ENCODE measurements at places on chromosomes 12 and 14.

DNA sequence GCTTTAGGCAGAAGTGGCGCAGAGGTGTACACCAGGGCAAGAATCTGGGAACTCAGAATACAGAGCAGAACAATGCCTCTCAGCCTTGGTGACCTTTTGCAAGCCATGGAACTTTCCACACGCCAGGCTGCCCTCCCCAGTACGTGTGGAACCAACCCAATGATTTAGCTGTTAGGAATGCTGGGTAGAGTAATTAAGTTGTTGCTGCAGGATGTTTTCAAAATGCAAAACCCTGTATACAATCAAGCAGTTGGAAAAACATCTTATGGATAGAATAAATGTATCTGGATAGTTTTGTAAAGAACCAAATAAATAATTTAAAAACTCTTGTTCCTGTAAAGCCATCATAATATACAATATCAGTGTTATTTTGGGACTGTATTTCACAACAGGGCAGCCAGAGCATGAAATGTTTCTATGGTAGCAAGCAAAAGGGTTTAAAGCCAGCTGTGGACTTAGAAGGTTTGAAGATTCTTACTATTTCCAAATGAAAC is 19.4 kb downstream of the PPP1R36 start:
- no peak for DNase-seq

DNA sequence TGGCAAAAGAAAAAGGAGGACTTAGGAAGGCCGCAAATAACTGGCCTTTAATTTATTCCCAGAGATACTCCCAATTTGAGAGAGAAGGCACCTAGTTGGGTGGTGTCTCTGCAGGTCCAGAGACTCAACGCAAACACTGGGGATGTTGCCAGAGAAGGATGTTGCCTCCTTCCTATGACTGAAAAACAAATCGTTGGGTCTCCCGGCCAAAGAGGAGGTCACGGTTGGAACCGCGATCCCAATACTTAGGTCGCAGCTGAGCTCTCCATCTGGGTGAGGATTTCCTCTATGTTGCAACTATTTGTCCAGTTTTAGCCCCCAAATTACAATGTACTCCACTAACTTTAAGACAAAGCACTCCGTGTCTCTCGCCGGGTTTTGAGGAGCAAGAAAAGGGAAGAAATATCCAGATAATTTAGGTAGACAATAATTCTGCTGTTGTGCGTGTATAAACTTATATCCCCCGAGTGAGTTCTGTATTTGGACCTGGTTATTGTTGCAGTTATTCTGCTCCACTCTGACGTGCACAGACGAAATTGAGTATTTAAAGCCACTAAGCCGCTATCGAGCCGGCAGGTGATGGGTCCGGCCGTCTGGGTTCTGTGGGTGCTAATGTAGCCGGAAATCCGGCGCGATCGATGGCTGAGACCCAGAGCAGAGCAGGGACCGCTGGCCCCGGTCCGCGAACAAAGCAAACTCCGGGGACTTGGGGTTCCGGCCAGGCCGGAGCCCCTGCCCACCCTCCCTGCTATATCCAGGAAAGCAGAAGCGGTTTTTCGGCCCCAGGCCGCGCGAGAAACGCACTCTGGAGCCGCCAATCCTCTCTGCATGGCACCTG is 5.7 kb downstream of the HOXC12 start:
- no peak for DNase-seq

- DNase-seq = no peak
These were observed 8.6 kb upstream of the ASB2 start for GRCh38 chr14:93984987-93985410.

DNA sequence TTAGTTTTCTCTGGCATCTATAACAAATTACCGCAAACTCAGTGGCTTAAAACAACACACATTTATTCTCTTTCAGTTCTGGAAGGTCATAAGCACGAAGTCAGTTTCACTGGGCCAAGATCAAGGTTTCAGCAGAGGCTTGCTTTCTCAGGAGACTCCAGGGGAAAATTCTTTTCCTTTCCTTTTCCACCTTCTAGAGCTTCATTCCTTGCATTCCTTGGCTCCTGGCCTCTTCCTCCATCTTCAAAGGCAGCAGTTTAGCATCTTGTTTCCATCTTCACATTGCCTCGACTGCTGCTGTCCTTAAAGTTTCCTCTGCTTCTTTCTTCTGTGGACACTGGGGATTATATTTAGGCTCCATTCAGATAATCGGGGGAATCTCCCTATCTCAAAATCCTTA is 106.1 kb downstream of the PDE3A start:
- no peak for DNase-seq

- no peak for DNase-seq
These were observed 9.8 kb upstream of the EML5 start for GRCh38 chr14:88802596-88802995.

GRCh38 chr12:40435251-40435650 is 210.5 kb downstream of the LRRK2 start:
- no peak for DNase-seq

GRCh38 chr14:64220466-64220865 is 73.7 kb downstream of the ESR2 start:
- DNase-seq = no peak

DNA sequence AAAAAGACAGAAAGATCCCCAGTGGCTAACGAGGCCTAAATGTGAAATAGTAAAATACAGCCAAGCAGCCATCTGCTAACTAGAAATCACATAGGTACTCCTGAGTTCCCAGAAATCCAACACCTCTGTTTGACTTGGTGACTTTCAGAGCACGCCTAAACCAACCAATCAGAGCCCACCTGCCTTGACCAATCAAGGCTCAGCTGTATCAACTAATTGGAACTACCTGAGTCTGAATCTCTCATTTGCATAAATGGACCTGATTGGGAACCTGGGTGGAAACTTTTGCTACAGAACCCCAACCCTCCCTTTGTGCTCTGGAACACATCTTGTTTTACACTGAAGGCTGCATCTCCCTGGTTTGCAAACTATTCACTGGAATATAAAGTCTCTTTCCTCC is 5.1 kb upstream of the TCL1B start:
- DNase-seq = no peak

GRCh38 chr12:131408036-131408365 is 302.9 kb upstream of the SFSWAP start:
- no peak for DNase-seq

DNA sequence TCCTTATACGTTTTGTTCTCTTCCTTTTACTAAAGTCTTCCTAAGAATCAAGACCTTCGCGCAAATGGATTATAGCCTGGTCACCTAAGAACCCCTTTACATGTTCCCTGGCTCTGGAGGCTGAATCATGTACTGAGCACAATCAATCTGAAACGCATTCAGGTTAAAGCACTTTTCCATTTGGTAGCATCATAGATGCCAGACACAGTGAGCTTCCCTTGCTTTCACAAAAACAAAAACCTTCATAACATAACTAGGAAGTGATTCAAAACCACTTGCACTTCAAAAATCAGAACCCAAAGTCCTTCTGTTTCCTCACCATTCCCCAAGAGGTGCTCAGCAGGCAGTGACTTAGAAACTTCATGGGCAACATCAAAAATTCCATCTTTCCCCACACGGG is 105.4 kb downstream of the CRACR2A start:
- DNase-seq = no peak

DNA sequence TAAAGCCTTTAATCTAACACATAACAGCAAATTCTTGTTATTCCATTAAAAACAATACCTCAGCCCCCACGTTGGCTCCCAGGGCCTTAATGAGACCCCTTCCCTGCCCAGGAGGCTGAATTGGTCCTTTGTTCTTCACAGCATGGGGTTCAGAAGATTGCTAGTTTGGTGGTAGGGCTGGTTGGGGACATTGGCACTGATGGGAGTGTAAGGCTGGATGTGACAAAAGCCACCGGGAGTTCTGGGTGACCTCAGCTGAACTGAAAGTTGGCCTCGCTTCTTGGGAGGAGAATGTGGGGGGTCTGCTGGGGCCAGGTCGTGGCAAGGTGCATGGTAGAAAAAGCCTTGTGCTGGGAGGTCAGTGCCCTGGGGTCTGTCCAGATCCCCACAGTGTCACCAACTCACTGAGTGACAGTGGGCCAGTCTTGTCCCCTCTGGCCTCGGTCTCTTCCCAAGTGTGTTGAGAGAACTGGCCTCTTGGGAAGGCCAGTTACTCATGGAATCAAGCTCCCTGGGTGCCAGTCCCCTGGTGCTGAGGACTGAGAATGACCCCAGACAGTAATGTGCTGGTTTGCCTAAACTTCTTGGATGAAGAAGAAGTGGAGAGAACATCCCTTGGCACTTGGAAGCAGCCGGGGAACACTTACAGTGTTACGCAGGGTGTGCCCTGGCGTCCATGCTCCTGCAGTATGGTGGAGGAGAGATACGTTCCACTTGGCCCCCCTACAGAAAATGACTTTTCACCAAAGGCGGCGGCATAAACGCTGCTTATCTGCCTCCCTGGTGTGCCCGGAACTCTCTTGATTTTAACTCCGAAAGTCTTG is 283.7 kb upstream of the RTL1 start:
- DNase-seq = no peak
